ENCODE measurements at places on chromosomes 7 and 10. TPM values are rescaled to one million over a fixed set of nuclear protein-coding genes. Genes with fewer than 3 reads are reported as not detected.

ADAM12 gene
- 0.06 TPM for total RNA-seq

GRCh38 chr10:102020938-102021337 lies 35.0 kb downstream of the ARMH3 start:
- DNase-seq, result no peak

- DNase-seq, result no peak
Measured at GRCh38 chr7:44259547-44260457, 59.0 kb downstream of the YKT6 start.

GRCh38 chr10:86155054-86155921 lies 211.3 kb downstream of the GRID1 start:
- no peak for DNase-seq

GRCh38 chr7:30206942-30207341 lies 72.2 kb downstream of the MTURN start:
- no peak for DNase-seq

TMEM248 gene
- 88.2 TPM for total RNA-seq

GRCh38 chr10:9294132-9294663 lies 1239.7 kb downstream of the GATA3 start:
- no peak for DNase-seq

- no peak for DNase-seq
Measured at GRCh38 chr10:102918817-102919245, 737 bp downstream of the CNNM2 start.
